ENCODE measurements at places on chromosomes 16 and 17.

- DNase-seq, result no peak
These were observed 65.9 kb upstream of the AMZ2 start for GRCh38 chr17:68182011-68182306.

DNA sequence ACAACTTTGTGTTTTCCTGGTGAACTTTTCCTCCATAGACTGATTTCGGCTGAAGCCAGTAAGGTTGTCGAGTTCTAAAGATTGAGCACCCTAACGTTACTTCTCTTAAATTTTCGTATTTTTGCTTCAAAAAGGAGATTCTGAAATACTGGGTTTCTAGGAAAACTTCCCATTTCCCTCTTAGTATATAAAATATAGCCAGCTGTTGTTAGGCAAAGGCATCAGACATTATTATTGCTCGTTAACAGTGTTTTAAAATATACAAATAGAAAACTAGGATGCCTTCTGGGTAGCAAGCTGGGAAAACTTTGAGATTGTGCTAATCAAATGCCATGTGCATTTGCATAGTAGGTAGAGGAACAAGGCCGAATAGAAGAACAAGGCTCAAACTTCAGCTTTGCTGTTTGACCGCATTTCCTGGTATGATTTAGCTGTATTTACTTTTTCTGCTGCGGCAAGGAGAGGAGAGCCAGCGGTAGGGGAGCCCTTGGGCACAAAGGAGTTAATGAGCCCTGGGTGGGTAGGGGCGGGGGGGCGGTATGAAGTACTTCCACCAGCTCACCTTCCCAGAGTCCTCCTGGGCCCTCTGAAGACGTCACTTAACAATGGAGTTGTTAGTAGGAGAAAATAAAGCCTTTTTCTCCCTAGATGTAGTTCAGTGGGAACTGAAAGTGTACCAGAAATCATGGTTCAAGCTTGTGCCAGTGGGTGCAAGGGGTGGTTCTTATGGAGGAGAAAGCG is 151.9 kb downstream of the MSI2 start:
- DNase-seq, result peak; percentile 84

- DNase-seq, result no peak
These were observed 68.7 kb upstream of the IRX3 start for GRCh38 chr16:54355251-54355650.

DNA sequence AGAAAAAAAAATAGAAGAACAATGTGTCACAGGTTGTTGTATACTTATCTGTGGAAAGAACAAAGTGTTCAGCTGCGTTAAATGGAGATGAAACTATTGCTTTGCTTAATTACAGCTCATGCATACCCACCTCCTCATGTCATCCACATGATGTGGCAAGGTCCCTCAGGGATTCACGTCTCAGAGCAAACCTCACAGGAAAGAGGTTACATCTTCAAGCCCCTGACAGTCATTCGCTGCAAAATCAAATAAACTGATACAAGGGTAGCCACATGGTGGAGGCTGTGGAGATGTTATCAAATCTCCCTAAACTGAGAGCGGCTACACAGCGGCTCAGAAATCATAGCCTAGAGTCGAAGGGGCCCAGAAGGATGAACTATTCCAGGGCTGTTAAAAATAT is 21.1 kb downstream of the GINS3 start:
- DNase-seq, result no peak

DNA sequence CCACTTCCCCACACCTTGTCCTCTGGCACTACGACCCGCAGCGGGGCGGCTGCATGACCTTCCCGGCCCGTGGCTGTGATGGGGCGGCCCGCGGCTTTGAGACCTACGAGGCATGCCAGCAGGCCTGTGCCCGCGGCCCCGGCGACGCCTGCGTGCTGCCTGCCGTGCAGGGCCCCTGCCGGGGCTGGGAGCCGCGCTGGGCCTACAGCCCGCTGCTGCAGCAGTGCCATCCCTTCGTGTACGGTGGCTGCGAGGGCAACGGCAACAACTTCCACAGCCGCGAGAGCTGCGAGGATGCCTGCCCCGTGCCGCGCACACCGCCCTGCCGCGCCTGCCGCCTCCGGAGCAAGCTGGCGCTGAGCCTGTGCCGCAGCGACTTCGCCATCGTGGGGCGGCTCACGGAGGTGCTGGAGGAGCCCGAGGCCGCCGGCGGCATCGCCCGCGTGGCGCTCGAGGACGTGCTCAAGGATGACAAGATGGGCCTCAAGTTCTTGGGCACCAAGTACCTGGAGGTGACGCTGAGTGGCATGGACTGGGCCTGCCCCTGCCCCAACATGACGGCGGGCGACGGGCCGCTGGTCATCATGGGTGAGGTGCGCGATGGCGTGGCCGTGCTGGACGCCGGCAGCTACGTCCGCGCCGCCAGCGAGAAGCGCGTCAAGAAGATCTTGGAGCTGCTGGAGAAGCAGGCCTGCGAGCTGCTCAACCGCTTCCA is 2.6 kb downstream of the METTL26 start:
- no peak for DNase-seq
